ENCODE measurements at places on chromosomes 1 and 21. TPM values are rescaled to one million over a fixed set of nuclear protein-coding genes. Genes with fewer than 3 reads are reported as not detected.

- no peak overlapping the region for H3K27ac ChIP-seq
- no peak for DNase-seq
- H3K4me3 ChIP-seq: no peak overlapping the region
- no peaks in the 10 kb centered on the region for H3K36me3 ChIP-seq
- H3K27me3 ChIP-seq: peaks cover 2% of the 10 kb centered on the region
These were observed 64.6 kb downstream of the WNT9A start for GRCh38 chr1:227883073-227883520.

- no peaks in the 10 kb centered on the region for H3K27me3 ChIP-seq
- no peak overlapping the region for H3K27ac ChIP-seq
- H3K36me3 ChIP-seq: peaks cover 24% of the 10 kb centered on the region
- DNase-seq: no peak
- H3K4me1 ChIP-seq: peaks cover 4% of the 10 kb centered on the region
- no peak overlapping the region for H3K4me3 ChIP-seq
These were observed 19.3 kb upstream of the PTAFR start for GRCh38 chr1:28195780-28196179.

DNA sequence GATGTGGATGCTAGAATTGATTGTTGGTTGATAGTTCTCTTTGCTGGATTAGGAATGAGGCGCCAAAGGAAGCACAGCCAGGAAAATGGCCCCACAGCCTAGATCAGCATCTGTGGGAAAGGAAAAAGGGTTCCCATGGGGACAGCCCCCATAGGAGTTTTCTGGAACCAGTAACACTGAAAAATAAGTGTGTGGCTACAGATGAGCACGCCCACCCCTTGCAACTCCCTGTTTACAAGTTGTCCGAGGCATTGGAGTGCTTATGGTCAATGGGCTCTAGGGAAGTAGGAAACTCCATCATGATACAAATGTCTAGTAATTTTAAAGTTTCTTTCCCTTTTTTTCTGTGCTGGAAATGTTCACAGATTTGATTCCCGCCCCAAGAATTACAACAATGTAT is 23.8 kb upstream of the UBE2U start:
- no peak for DNase-seq
- H3K27me3 ChIP-seq: no peaks in the 10 kb centered on the region
- H3K36me3 ChIP-seq: peaks cover 11% of the 10 kb centered on the region
- H3K27ac ChIP-seq: no peak overlapping the region
- peaks cover 6% of the 10 kb centered on the region for H3K4me1 ChIP-seq

- no peaks in the 10 kb centered on the region for H3K27me3 ChIP-seq
- no peaks in the 10 kb centered on the region for H3K4me1 ChIP-seq
These were observed 45.8 kb upstream of the SAMSN1 start for GRCh38 chr21:14591882-14592281.

- no peak overlapping the region for H3K4me3 ChIP-seq
- no peaks in the 10 kb centered on the region for H3K27me3 ChIP-seq
- H3K36me3 ChIP-seq: no peaks in the 10 kb centered on the region
- H3K27ac ChIP-seq: no peak overlapping the region
These were observed 26.4 kb downstream of the RGL1 start for GRCh38 chr1:183831311-183831710.

- no peak overlapping the region for H3K4me3 ChIP-seq
- peaks cover 5% of the 10 kb centered on the region for H3K36me3 ChIP-seq
- H3K27ac ChIP-seq: peak overlapping the region; percentile 56
- peaks cover 13% of the 10 kb centered on the region for H3K4me1 ChIP-seq
- no peaks in the 10 kb centered on the region for H3K27me3 ChIP-seq
- peak; percentile 97 for DNase-seq
These were observed 30.3 kb upstream of the ANGPTL7 start for GRCh38 chr1:11158720-11159321.

Gene CASP9
- total RNA-seq: 7.0 TPM

Gene LRRC38
- total RNA-seq: not detected
